ENCODE measurements at places on chromosomes 12 and 14. TPM values are rescaled to one million over a fixed set of nuclear protein-coding genes. Genes with fewer than 3 reads are reported as not detected.

DNA sequence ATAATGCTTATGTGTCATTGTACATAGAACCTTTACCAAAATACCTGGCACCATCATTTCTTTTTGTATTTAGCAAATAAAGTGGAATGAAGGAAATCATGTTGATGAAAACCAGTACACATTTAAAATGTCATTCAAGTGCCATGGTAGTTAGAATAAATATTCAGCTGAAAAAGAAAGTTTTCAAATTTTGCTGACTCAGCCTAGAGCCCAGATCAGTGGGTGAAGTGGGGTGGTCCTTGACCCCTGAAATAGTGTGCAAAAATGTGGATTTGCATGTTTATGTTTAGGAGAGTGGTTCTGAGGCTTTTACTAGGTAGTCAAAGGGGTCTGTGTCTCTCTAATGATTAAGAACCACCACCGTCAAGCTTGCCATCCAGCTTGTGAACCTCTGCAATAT is 418.7 kb downstream of the ETNK1 start:
- H3K27me3 ChIP-seq: no peaks in the 10 kb centered on the region
- no peaks in the 10 kb centered on the region for H3K36me3 ChIP-seq
- H3K27ac ChIP-seq: no peak overlapping the region
- no peaks in the 10 kb centered on the region for H3K4me1 ChIP-seq
- no peak for DNase-seq

The DLGAP5 gene
- total RNA-seq: 17.6 TPM

The TAS2R10 gene
- 2.1 TPM for total RNA-seq

The INHBC gene
- not detected for total RNA-seq

DNA sequence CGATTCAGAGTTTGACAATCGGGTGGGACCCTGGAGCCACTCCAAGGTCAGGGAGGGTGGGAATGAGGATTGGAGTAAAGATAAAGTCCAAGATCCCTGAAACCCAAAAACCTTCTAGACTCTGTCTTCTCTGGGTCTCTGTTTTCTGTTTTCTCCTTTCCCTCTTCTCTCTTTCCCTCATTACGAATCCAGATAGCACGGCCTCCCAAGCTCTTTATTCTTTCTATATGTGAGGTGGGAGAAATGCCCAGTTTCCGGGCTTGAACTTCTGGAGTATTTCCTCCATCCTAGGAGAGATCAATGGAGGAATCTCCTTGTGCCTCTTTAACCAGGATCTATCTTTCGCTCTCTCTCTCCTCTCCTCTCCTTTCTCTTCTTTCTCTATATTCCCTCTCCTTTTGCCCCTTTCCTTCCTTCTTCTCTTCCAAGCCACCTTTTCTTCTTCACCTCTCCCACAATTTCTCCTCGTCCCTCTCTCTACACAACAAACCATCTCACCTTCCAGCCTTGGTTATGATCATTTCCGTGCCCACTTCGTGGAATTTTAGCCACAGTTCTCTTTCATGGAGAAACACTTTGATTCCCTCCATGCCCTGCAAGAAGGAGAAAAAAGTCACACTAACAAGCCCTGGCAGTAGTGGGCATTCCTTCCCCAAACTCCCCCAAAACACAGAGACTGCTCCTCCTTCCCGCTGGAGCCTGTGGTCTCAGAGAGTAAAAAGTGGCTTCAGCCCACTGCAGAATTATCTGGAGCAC is 4.4 kb downstream of the TBX5 start:
- H3K4me1 ChIP-seq: no peaks in the 10 kb centered on the region
- H3K4me3 ChIP-seq: no peak overlapping the region
- no peak for DNase-seq
- H3K36me3 ChIP-seq: no peaks in the 10 kb centered on the region

GRCh38 chr12:51098611-51099010 is 15.2 kb upstream of the CSRNP2 start:
- no peaks in the 10 kb centered on the region for H3K4me1 ChIP-seq
- no peaks in the 10 kb centered on the region for H3K27me3 ChIP-seq
- no peak overlapping the region for H3K27ac ChIP-seq
- no peak overlapping the region for H3K4me3 ChIP-seq
- DNase-seq: no peak

DNA sequence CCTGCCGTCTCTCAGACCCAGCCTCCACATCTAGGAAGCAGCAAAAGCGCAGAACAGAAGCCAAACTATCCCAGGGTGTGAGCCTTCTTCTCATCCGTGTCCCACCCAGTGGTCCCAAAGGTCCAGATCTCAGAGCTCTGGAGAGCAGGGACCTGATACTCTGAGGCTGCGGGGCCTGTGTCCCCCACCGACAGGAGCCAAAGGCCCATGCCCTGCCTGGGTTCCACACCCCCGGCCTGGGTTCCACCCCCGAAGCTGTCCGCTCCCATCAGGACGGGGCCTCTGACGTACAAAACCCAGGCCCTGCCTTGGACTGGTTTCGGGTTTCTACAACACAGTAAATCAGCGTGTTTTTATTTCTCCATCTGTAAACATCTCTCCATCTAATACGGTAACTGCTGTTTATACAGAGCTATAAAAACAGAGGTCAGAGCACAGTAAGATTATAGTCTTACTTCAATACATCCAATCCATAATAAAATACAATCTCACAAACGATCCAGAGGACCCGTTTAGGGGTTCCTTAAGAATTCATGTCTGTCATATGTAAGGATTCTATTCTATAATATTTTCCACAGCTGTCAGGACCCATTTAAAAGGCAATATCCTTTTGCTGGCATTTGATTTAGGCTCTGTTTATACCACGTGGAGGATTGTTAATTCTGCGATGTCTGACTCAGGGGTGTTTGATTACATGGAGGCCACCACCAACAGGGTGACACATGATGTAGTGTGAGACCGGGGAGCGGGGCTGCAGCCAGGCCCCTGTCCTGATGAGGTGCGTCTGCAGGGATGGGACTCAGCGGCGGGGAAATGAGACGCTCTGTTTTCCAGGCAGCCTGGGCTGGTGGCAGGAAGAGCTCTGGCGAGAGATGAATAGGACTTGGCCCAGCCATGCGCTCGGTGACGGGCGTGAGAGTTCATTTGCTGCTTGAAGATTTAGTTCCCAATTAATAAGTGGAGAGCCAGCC is 110.3 kb downstream of the DICER1 start:
- H3K36me3 ChIP-seq: no peaks in the 10 kb centered on the region
- H3K4me3 ChIP-seq: no peak overlapping the region
- no peak overlapping the region for H3K27ac ChIP-seq

The PLBD2 gene
- total RNA-seq: 24.0 TPM

GRCh38 chr12:3200814-3201233 is 123.6 kb downstream of the TSPAN9 start:
- H3K36me3 ChIP-seq: no peaks in the 10 kb centered on the region
- H3K4me3 ChIP-seq: no peak overlapping the region
- H3K27ac ChIP-seq: no peak overlapping the region
- no peak for DNase-seq

Data from MCF 10A (cell line).